ENCODE measurements at places on chromosomes 11 and 22.

DNA sequence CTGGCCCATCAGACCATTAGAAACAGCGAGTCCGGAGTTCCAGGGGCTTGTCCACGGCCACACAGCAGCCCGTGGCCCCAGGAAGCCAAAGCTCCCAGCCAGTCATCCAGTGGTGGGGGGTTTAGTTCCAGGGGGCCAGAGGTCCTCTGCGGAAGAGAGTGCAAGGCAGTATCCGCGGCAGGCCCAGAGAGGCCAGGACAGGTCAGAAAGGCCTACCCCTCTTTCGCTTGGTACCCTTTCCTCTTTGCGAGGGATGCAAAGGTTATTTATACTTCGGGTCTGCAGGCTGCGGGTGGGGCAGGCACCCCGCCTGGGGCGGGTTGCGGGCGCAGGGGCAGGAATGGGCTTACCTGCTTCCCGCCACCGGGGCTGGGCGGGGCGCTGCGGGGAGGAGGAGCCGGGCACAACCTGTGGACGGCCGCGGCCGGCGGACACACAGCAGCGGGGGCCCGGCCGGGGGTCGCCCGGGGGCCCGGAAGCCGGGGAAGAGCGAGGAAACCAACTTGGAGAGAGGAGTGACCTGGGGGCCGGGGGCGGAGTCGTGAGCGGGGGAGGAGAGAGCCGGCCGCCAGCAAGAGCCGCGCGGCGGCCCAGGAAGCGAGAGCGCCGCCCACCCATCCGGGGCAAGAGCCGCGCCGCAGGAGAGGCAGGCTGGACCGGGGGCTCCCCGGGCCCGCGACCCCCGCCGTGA lies at the start of gene SH3BP1:
TSS of gene SH3BP1 (plus strand) at position 600 of the 691 bp plus-strand sequence. CDS start 119 bp downstream, outside the sequence.
- no peak for DNase-seq
- peak within 1 kb of the TSS; percentile 75 for H3K4me3 ChIP-seq
- peaks cover 7% of the 10 kb centered on the region for H3K36me3 ChIP-seq
- peak within 1 kb of the TSS; percentile 51 for H3K27ac ChIP-seq

DNA sequence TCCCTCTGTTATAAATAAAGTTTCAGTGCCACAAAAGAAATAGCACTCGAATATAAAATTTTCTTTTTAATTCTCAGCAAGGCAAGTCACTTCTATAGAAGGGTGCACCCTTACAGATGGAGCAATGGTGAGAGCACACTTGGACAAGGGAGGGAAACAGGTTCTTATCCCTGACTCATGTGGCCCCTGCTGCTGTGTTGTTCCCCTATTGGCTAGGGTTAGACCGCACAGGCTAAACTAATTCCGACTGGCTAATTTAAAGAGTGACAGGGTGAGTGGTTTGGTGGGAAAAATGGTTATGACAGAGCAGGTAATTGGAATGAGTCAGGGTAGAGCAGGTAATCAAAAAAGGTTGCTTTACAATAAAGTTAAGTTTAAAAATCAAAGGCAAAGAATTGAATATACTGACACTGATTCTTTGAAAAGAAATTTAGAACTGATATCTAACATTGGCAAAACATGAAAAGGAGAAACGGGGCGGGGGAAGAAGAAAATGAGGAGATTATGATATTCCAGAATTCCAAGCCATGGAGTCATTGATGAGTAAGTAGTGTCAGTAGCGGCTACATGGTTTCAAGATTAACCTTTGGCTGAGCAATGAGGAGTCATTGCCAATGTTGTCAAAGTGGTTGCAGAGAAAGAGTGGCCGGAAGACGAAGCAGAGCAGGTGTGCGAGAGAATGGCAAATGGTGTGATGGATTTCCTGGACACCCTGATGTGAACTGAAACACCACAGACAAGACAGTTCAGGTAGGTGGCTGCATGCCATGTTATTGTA lies 48.4 kb upstream of the MRGPRX1 start:
- no peaks in the 10 kb centered on the region for H3K27me3 ChIP-seq
- H3K4me3 ChIP-seq: no peak overlapping the region
- no peak for DNase-seq

GRCh38 chr11:10669258-10670033 lies 24.1 kb downstream of the IRAG1 start:
- H3K27me3 ChIP-seq: no peaks in the 10 kb centered on the region
- H3K4me3 ChIP-seq: no peak overlapping the region
- peaks cover 33% of the 10 kb centered on the region for H3K4me1 ChIP-seq

GRCh38 chr11:116517584-116517983 lies 255.2 kb downstream of the BUD13 start:
- no peak overlapping the region for H3K4me3 ChIP-seq
- peak; percentile 21 for DNase-seq
- H3K4me1 ChIP-seq: no peaks in the 10 kb centered on the region
- H3K36me3 ChIP-seq: no peaks in the 10 kb centered on the region
- no peak overlapping the region for H3K27ac ChIP-seq

- no peaks in the 10 kb centered on the region for H3K36me3 ChIP-seq
- peaks cover 57% of the 10 kb centered on the region for H3K4me1 ChIP-seq
- H3K27me3 ChIP-seq: no peaks in the 10 kb centered on the region
- no peak overlapping the region for H3K4me3 ChIP-seq
- DNase-seq: no peak
Observed at GRCh38 chr11:1511937-1512496, 25.4 kb upstream of the MOB2 start.

- H3K4me3 ChIP-seq: no peak overlapping the region
- DNase-seq: no peak
- H3K36me3 ChIP-seq: no peaks in the 10 kb centered on the region
- H3K4me1 ChIP-seq: no peaks in the 10 kb centered on the region
- peaks cover 5% of the 10 kb centered on the region for H3K27me3 ChIP-seq
Observed at GRCh38 chr11:115993590-115993989, 489.4 kb upstream of the CADM1 start.

DNA sequence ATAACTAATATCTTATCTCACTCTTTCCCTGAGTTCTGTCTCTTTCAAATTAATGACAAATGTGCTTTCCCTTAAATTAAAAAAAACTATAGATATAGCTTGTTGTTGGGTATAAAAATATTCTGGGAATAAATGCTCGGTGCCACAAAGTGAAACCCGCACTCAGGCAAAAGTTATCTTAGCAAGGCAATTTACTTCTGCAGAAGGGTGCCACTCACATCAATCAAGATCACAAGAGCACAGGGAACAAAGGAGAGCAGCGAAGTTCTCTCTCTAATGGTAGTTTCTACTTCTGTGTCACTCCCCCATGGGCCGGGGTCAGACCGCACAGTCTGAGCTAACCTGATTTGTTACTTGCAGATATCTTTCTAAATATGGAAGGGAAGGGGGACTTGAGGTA lies 4.7 kb upstream of the OR52N2 start:
- no peak overlapping the region for H3K27ac ChIP-seq
- DNase-seq: no peak
- H3K4me1 ChIP-seq: peaks cover 8% of the 10 kb centered on the region
- H3K4me3 ChIP-seq: no peak overlapping the region
- H3K27me3 ChIP-seq: no peaks in the 10 kb centered on the region

DNA sequence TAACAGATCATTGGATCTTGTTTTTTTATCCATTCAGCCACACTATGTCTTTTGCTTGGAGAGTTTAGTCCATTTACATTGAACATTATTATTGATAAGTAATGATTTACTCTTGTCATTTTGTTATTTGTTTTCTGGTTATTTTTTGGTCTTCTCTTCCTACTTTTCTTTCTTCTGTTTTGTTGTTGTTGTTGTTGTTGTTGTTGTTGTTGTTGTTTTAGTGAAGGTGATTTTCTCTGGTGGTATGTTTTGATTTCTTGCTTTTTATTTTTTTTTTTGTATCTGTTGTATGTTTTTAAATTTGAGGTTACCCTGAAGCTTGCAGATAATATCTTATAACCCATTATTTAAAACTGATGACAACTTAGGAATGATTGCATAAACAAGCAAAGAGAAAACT lies 28.6 kb downstream of the TAF1D start:
- no peaks in the 10 kb centered on the region for H3K4me1 ChIP-seq
- H3K27me3 ChIP-seq: no peaks in the 10 kb centered on the region
- no peak overlapping the region for H3K27ac ChIP-seq
- H3K36me3 ChIP-seq: peaks cover 60% of the 10 kb centered on the region
- no peak overlapping the region for H3K4me3 ChIP-seq

DNA sequence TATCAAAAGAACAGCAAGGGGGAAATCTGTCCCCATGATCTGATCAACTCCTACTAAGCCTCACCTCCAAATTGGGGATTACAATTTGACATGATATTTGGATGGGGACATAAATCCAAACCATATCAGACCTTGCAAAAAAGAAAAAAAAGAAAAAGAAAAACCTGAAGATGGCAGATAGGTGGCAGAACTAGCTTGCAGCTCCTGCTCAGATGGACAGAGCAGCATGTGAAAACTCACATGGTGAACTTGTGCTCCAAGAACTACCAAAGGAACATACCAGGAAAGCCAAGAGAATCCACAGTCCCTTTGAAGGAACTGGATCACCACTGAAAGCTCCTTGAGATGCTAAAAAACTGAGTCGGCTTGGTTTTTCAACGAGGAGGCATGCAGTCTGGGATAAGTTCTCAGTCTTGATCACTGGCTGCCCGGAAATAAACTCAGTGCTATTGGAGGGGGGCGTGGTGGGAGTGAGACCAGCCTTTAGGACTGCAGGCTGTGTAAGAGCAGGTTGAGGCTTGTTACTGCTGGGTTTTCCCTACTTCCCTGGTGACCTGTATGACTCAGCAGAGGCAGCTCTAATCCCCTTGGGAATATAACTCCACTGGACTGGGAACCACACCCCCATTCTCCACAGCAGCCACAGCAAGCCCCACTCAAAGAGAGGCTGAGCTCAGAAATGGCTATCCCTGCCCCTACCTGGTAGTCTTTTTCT lies 358.3 kb upstream of the ARHGAP42 start:
- no peak overlapping the region for H3K27ac ChIP-seq
- no peaks in the 10 kb centered on the region for H3K4me1 ChIP-seq
- no peak overlapping the region for H3K4me3 ChIP-seq
- no peaks in the 10 kb centered on the region for H3K27me3 ChIP-seq
- no peaks in the 10 kb centered on the region for H3K36me3 ChIP-seq
- no peak for DNase-seq

GRCh38 chr11:116093481-116094270 lies 589.5 kb upstream of the CADM1 start:
- no peak for DNase-seq
- no peaks in the 10 kb centered on the region for H3K4me1 ChIP-seq
- H3K36me3 ChIP-seq: no peaks in the 10 kb centered on the region
- H3K27ac ChIP-seq: no peak overlapping the region
